ENCODE measurements at places on chromosomes 16 and 17. TPM values are rescaled to one million over a fixed set of nuclear protein-coding genes. Genes with fewer than 3 reads are reported as not detected.

- H3K4me3 ChIP-seq: no peak overlapping the region
- H3K4me1 ChIP-seq: no peaks in the 10 kb centered on the region
- no peak overlapping the region for H3K27ac ChIP-seq
- peaks cover 3% of the 10 kb centered on the region for H3K36me3 ChIP-seq
- no peaks in the 10 kb centered on the region for H3K27me3 ChIP-seq
Observed at GRCh38 chr16:87561200-87562105, 40.9 kb upstream of the JPH3 start.

GRCh38 chr16:57533431-57534336 lies 2.7 kb downstream of the CCDC102A start:
- peak; percentile 7 for DNase-seq
- H3K4me3 ChIP-seq: peak overlapping the region; percentile 24
- H3K27me3 ChIP-seq: peaks cover 30% of the 10 kb centered on the region
- H3K27ac ChIP-seq: 0 out of 2 replicates have a peak overlapping the region, but pooled peaks have one; percentile 2
- peaks cover 71% of the 10 kb centered on the region for H3K4me1 ChIP-seq

DNA sequence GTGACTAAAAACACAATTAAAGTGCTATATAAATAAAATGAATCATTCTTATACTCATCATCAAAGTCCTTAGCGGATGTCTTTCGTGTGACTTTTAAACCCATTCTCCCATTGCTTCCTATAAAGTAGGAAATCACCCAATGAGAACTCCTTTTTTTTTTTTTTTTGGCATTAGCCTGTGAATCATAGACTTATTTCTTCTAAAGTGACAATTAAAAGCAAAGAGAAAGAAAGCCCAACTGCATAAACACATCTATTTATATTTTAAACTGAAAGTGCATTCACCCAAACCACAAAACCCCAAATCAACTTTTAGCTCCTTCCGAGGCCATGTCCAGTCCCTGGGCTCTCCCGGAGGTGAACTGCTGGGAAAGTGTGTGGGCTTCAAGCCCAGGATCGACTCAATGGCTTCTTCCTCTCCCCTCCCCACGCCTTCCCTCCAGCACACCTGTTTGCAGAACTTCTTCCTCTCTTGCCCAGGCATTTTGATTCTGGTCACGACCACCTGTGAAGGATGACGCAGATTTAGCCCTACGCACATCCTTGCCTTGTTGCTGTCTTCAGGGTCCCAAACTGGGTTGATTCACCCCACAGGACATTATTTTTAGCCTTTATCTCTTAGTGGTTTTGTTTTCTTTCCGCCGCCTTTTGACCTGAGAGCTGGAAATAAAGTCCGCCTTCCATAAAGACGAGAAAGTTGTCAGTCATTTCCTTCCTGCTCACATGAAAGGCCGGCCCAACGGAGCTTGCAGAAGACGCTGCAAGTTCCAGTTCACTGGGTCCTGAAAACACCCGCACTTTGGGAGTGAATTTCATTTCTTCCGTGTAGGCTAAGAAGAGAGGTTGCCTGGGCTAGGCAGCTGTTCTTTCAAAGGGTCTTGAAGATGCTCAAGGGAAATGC lies 166.8 kb downstream of the MAP2K6 start:
- H3K4me3 ChIP-seq: no peak overlapping the region
- DNase-seq: no peak
- H3K4me1 ChIP-seq: peaks cover 5% of the 10 kb centered on the region
- H3K27ac ChIP-seq: no peak overlapping the region
- H3K27me3 ChIP-seq: no peaks in the 10 kb centered on the region

GRCh38 chr17:65523411-65523810 lies 38.0 kb downstream of the AXIN2 start:
- DNase-seq: no peak
- no peaks in the 10 kb centered on the region for H3K27me3 ChIP-seq
- peaks cover 14% of the 10 kb centered on the region for H3K4me1 ChIP-seq
- no peak overlapping the region for H3K27ac ChIP-seq
- no peaks in the 10 kb centered on the region for H3K36me3 ChIP-seq

Gene CD300LB
- total RNA-seq: not detected
